Mesenchymal stem cell (in vitro differentiated cells and primary cell): ENCODE measurements at places on chromosomes 3 and 15.

- DNase-seq = no peak
Measured at GRCh38 chr3:15804553-15805095, 6.8 kb upstream of the ANKRD28 start.

GRCh38 chr3:101836652-101837598 lies 12.4 kb upstream of the NFKBIZ start:
- peak; percentile 41 for DNase-seq

GRCh38 chr3:140180603-140181002 lies 245.6 kb downstream of the CLSTN2 start:
- DNase-seq = no peak

GRCh38 chr15:68114356-68114755 lies 60.2 kb downstream of the PIAS1 start:
- DNase-seq = peak; percentile 61

- DNase-seq = peak; percentile 15
Measured at GRCh38 chr3:10950476-10951294, 41.9 kb upstream of the SLC6A1 start.

GRCh38 chr3:51934139-51934850 lies 7.4 kb downstream of the RRP9 start:
- DNase-seq = no peak

GRCh38 chr15:91077029-91077428 lies 23.0 kb upstream of the SV2B start:
- DNase-seq = no peak

DNA sequence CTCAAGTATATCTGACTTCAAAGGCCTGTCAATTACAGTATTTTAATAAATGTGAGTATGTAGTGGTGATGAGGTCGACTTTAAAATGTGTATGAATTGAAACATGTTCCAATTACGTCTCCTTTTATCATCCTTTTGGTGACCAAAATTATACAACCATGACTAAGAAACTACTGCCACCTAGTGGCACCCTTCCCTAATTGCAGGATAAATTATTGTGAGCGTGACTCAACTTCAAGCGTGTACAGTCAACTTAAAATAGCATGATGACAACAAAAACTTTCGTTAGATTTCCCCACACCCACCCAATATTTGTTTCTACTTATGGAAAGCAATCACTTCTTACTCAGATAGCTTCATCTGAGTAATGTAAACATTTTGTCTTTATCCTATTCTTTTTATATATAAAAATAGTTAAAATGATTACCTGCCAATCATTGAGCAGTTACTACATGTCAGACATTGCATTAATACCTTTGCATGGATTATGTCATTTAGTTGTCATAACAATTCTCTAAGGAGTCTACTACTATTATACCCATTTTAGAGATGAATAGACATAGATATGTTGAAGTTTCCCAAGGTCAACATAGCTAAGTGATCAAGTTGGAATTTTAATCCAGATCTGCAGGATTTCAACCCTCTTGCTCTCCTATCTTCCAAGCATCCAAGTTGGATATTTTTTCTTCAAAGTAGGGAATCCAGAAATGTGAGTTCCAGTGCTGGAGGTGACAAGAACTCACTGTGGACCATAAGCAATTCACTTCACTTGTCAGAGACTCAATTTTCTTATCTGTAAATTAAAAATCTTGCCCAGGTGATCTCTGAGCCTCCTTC lies 106.0 kb downstream of the MEX3B start:
- peak; percentile 35 for DNase-seq

DNA sequence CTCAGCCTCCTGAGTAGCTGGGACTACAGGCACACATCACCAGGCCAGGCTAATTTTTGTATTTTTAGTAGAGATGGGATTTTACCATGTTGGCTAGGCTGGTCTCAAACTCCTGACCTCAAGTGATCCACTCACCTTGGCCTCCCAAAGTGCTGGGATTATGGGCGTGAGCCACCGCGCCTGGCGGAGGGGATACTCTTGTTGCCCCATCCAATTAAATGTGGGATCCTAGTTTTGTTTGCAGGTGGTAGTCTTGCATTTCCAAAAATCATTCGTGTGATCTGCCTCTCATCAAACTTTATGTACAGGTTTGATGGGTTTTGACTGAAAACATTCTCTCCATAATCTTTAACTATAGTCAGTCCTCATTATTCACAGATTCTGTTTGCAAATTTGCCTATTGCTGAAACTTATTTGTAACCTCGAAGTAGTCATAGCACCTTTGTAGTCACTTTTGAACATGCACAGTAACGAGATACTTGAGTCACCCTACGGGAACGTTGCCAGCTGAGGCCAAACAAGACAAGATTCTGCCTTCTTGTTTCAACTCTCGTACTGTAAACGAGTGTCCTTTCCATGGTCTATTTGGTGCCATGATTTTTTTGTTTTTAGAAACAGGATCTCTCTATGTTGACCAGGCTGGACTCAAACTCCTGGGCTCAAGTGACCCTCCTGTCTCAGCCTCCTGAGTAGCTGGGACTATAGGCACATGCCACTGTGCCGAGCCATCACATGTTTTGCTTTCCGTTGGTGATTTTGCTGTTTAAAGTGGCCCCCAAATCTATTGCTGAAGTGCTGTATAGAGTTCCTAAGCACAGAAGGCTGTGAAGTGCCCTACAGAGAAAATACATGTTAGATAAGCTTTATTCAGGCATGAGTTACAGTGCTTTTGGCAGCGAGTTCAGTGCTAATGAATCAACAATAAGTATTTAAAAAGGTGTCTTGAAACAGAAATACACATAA lies 8.1 kb upstream of the MAPK6 start:
- peak; percentile 88 for DNase-seq

DNA sequence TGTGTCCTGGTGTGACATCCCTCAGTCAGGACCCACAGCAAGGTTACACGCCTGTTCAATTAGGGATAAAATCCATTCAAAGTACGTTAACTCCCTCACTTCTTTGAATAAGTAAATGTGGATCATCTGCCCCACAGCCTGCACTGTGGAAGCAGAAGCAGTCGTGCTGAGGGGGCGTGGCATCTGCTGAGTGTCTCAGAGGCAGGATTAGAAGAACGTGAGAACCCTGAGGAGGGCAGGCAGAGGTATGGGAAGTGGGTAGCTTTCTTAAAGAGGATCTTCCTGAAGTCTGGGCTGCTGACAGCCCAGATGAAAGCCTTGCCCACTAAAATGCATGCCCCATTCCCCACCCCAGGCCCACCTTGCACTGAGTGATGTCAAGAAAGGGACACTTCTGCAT lies 28.5 kb downstream of the CRABP1 start:
- DNase-seq = no peak

DNA sequence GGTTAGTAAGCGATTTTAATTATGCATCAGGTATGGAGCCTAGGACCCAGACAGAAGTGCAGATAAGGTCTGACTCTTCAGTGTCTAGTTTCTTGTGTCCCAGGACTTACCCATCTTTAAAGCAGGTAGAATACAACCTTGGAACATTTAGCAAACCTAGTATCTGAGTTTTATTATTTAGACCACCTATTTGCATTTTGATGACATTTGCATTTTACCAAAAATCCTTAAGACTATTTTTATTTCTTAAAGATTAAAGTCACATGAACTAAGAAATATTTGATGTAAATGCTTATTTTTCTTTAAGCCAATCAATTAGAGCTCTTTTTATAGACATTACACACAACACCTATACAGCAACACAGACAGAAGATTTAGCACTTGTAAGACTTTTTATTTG lies 939.1 kb downstream of the OTOL1 start:
- no peak for DNase-seq

- DNase-seq = no peak
Measured at GRCh38 chr15:32834156-32834555, 116.4 kb downstream of the GREM1 start.

- no peak for DNase-seq
Measured at GRCh38 chr15:35095941-35096340, 10.8 kb upstream of the NANOGP8 start.

DNA sequence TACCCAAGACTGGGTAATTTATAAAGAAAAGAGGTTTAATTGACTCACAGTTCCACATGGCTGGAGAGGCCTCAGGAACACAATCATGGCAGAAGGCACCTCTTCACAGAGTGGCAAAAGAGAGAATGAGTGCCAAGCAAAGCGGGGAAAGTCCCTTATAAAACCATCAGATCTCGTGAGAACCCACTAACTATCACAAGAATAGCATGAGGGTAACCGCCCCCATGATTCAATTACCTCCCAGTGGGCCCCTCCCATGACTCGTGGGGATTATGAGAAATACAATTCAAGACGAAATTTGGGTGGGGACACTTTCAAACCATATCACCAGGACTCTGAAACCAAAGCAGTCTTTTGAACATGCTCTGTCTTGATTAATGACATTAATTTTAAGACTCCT lies 7.0 kb downstream of the RTP3 start:
- no peak for DNase-seq

DNA sequence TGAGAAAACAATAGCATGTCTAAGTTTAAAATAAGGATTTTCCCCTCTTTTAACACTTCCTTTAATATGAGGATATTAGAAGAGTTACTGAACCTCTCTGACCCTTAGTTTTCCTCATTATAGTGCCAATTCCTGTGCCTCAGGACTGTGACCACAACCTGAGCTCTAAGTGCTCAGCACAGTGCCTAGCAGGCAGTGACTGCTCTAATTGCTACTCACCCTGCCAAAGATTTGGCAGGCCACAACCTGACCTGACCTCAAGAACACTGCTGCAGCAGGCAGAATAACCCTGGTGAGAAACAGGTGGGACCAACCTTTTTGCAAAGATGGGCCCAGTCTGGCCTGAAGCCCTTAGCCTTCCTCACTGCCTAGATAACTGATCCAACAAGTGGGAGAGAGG lies 35.7 kb downstream of the NBEAL2 start:
- DNase-seq = no peak

DNA sequence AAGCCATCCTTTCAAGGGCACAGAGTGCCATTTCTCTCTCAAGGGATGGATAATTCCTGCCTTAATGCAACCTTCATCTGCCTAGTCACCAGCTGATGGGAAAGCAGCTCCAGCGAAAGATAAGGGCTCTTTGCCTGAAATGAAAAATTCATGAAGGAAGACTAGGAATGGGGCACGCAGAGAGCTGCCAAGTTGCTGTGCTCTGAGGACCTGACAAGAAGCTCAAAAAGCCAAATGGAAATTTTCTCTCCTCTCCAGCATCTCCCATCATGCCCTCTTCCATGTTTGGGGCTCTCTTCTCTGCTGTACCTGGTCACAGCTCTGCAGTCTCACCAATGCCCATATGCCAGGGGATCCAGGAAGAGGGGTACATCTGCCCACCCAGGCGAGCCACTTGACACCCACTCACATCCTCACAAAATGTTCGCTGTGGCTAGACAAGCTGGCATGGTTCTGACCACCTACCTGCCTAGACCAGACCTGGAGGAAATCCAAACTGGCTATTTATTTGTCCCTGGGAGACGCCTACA lies 29.3 kb upstream of the ABHD2 start:
- no peak for DNase-seq

GRCh38 chr3:47912006-47912504 lies 104.2 kb downstream of the MAP4 start:
- no peak for DNase-seq

- DNase-seq = peak; percentile 42
Measured at GRCh38 chr3:58260733-58261132, 23.1 kb downstream of the ABHD6 start.

- DNase-seq = peak; percentile 75
Measured at GRCh38 chr15:69394556-69395282, 19.4 kb upstream of the KIF23 start.

DNA sequence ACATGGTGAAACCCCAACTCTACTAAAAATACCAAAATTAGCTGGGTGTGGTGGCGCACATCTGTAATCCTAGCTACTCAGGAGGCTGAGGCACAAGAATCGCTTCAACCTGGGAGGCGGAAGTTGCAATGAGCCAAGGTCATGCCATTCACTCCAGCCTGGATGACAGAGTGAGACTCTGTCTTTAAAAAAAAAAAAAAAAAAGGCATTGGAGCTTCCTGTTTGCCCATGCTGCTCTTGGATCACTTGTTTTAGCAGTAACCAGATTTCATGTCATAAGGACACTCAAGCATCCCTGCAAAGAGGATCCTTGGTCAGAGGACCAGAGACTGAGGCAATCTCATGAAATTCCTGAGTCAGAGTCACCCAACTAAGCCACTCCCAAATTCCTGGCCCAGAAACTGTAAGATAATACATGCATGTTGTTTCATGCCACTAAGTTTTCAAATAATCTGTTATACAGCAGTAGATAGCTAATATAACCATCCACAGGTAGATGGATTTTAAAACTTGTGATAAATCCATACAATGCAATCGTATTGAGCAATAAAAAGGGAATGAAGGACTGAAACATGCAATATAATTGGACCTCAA lies 82.0 kb upstream of the XXYLT1 start:
- peak; percentile 88 for DNase-seq

GRCh38 chr3:73616056-73616455 lies 8.7 kb downstream of the PDZRN3 start:
- no peak for DNase-seq

- no peak for DNase-seq
Measured at GRCh38 chr15:59005579-59005978, 18.1 kb downstream of the RNF111 start.

GRCh38 chr15:70046679-70047369 lies 50.9 kb downstream of the TLE3 start:
- no peak for DNase-seq

DNA sequence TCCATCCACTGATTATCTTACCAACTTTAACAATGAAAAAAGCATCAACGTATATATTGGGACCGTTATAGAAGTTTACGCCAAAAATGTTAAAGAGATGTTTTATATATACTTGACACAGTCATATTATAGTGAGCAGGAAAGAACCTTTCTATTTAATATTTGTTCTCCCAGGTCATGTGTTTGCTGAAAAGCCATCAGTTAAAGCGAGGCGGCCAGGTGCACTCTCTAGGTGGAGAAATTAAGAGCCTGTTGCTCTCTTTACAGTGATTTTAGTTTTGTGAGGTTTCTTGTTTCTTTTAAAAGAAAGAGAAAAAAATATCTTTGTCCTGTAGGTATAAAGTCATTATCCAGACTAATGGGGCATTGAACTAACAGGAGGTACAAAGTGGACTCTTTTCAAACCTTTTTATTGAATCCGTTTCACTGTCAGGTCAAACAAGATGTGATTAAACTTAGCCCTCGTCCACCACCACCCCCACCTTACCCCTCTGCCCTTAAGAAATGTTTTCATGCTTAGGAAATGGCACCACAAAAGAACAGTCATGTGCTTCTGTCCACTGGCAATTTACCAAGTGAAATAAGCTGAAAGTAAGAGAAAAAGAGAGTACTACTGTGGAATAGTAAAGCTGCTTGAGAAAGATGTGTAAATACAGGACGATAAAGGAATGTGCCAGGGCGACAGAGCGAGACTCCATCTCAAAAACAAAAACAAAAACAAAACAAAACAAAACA lies 279.9 kb downstream of the PTPRG start:
- DNase-seq = peak; percentile 6

DNA sequence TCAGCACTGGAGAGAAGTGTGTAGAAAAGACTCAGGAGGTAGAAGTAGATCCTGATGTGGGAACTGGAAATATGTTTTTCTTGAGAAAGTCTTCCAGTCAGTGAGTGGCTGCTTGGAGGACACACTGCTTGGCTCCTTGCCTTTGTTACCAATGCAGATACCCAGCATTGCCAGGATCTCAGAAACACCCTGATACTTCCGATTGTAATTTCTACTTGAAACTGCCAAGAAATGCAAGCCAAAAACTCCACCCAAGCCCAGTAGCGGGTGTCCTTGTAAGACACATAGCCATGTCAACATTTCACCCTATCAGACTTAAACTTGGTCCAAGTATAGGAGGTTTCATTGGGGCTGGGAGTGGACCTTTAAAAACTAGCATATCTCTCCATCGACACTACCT lies 141.8 kb downstream of the ALDH1A2 start:
- no peak for DNase-seq
